Liver (tissue), 10 donors: ENCODE measurements at places on chromosomes 5 and 9. TPM values are rescaled to one million over a fixed set of nuclear protein-coding genes. Genes with fewer than 3 reads are reported as not detected.

DNA sequence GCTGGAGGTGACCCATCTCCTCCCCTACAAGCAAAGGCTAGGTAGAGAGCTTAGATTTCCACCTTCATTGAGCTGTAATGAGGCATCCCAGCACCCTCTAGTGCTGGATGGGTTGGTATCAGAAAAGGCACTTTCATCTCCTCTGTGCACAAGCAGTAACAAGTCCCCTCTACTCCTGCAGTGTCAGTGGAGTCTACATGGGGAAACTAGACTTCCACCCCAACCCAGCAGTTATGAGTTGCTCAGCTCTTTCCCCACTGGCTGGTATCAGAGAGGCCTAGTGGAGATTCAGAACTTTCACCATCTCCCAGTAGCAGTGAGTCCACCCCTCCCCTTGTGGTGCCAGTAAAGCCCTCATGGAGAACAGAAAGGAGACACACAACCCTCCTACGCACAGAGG lies 17.9 kb downstream of the FCN1 start:
- no peaks in the 10 kb centered on the region for H3K4me1 ChIP-seq
- no peak for DNase-seq
- no peak overlapping the region for H3K27ac ChIP-seq
- H3K4me3 ChIP-seq: no peak overlapping the region
- H3K36me3 ChIP-seq: no peaks in the 10 kb centered on the region
- H3K27me3 ChIP-seq: no peaks in the 10 kb centered on the region

DNA sequence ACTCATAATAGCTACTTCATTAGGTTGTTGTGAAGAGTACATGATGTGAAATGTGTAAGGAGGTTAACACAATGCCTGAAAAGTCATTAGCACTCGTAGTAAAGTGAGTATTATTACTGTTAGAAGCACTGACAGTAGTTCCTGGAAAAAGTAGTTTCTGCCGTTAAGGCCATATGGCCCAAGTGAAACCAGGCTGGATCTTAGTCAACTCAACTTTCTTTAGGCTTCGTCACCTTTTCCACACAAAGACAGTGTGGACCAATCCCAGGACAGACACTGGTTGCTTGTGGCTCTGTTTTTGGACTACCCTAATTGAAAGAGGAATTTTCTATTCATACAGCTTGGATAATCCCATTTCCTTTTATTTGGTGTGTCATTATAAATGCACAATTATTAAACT lies 29.4 kb upstream of the CKMT2 start:
- no peak for DNase-seq
- H3K4me1 ChIP-seq: no peaks in the 10 kb centered on the region
- H3K27me3 ChIP-seq: no peaks in the 10 kb centered on the region
- no peak overlapping the region for H3K4me3 ChIP-seq

GRCh38 chr5:109900461-109900860 lies 210.7 kb downstream of the MAN2A1 start:
- no peak for DNase-seq
- peaks cover 22% of the 10 kb centered on the region for H3K4me1 ChIP-seq
- H3K4me3 ChIP-seq: no peak overlapping the region
- no peaks in the 10 kb centered on the region for H3K36me3 ChIP-seq
- H3K27me3 ChIP-seq: no peaks in the 10 kb centered on the region
- peak overlapping the region; percentile 84 for H3K27ac ChIP-seq

NUTM2F gene
- not detected for total RNA-seq

- H3K27ac ChIP-seq: no peak overlapping the region
- H3K27me3 ChIP-seq: no peaks in the 10 kb centered on the region
- H3K36me3 ChIP-seq: no peaks in the 10 kb centered on the region
- no peak overlapping the region for H3K4me3 ChIP-seq
- DNase-seq: no peak
Observed at GRCh38 chr5:56206126-56206910, 26.8 kb downstream of the ANKRD55 start.

DNA sequence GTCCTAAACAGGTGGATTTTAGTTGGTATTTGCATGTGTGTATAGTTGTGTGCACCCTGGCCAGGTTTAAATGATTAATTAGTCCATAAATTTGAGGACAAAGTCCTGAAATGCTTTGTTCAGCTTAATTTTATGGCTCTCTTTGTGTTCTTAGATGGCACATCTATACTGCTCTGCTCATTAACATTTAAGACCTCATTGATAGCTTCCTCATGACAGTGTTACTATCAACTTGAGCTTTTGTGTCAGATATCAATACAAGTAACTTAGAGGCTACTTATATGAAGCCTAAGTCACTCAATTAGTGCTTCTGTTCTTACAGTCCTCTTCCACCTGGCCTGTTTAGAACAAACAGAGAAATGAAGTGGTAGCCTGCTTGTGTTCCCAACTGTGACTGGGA lies 240.9 kb downstream of the TRPM3 start:
- H3K27ac ChIP-seq: no peak overlapping the region
- DNase-seq: no peak
- H3K4me3 ChIP-seq: no peak overlapping the region
- H3K36me3 ChIP-seq: no peaks in the 10 kb centered on the region
- no peaks in the 10 kb centered on the region for H3K27me3 ChIP-seq

DNA sequence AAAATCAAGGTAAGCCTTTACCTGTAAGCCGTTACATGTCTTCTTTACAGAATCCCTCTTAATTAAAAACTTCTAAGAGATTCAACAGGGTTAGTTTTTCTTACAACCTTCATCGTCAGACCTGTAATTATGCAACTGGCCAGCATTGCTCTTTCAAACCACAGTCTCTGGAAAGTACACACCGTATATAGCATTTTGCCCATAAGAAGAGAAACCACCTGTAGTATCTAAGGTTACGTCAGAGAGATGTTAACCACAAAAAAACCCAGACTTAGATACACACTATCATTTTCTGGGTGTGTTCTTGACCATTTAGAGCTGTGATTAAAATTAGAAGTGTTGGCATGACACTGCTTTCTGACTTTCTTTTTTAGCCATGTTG lies 140.0 kb downstream of the MUSK start:
- H3K4me1 ChIP-seq: no peaks in the 10 kb centered on the region
- H3K27me3 ChIP-seq: no peaks in the 10 kb centered on the region
- H3K36me3 ChIP-seq: no peaks in the 10 kb centered on the region
- DNase-seq: no peak
- no peak overlapping the region for H3K4me3 ChIP-seq
- H3K27ac ChIP-seq: no peak overlapping the region

DROSHA gene
- total RNA-seq: 20.2 TPM

- no peak overlapping the region for H3K27ac ChIP-seq
- H3K36me3 ChIP-seq: no peaks in the 10 kb centered on the region
- DNase-seq: no peak
- no peak overlapping the region for H3K4me3 ChIP-seq
- H3K4me1 ChIP-seq: no peaks in the 10 kb centered on the region
Observed at GRCh38 chr5:107396351-107396690, 274.4 kb downstream of the EFNA5 start.
